NCI-H1436 (cell line): ENCODE measurements at places on chromosomes 1 and 21.

DNA sequence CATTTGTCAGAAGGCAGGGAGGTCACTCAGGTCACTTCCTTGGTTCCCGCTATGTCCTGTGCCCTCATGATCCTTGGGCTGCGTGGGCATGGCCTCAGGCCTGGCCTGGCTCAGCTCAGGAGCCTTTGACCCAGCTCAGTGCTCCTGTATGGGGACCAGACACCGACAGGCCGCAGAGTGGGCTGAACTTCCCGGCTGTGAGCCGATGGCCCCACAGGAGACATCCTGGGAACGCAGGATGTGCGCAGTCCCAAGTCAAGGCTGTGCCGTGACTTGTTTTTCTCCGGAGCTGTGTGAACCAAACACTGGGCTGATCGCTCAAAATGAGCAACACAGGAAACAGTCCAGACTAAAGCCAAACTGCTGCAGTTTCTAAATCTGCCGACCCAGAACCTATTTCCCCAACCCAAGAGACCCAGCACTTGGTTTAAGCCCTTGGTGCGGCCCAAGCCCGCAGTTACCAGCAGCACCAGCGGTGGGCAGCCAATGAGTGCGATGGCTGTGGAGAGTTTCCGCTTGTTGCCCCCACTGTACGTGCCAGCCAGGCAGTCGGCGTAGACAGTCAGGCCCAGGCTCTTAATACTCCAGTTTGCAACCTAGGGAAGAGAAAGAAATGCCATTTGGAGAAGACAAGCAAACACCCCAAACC, 92.3 kb upstream of the GCLM start:
- DNase-seq = no peak

DNA sequence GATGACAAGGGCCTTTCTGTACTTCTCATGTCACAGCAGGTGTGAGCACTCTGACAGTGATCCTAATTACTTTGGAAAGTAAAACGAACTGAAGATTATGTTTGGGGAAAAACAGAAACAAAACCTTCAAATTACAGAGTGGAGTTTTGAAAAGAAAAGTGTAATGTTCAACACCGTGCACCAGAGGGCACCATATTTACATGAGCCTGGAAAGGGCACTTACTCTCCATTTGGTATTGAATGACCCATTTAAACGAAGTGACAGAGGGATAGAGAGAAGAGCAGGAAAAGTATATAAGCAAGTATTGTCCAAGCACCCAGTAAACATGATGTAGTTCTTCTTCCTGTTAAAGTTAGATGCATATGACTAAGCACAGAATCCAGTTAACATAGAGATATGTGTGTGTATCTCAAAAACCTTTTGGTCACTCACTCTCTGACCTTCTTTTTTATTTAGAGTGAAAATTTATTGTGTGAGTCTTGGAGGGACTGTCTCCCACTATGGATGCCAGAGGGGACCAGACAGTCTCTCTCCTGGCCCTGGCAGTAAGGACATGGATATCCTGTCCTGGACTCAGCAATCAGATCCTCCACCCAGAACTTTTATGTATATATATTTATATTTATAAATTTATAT, 3.8 kb upstream of the RGSL1 start:
- peak; percentile 72 for DNase-seq

DNA sequence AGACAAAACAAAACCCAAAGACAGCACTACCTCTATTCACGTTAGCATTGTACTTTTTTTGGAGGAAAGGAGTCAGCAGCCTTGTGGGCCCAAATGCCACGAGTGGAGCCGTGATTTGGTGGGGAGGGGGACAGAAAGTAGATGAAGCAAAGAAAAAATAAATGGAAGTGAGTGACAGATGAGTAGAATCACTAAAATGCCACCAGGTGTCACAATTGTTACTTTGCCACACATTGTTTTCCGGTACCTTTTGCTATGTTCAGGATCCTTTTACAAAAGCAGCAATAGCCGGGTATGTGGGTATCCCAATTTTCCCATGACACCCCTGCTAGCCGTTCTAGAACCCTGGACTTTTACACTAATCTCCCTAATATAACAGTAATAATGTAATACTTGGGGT, 85.0 kb upstream of the AK4 start:
- no peak for DNase-seq

DNA sequence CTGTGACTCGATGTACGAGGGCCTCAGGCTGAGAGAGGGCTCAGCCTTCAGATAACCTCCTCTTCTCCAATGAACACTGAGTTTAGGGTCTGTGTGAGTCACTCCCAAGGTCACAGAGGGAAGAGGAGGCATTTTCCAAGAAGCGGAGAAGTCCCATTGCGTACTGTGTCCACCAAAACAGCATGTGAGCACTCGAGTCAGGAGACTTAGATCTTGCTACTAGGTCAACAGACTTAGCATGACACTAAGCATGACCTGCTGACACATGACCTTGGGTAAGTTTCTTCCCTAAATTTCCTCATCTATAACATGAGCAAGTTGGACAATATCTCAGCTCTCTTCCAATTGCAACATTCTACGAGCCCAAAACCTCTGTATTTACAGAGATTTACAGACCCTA, 68.0 kb downstream of the PLPP3 start:
- no peak for DNase-seq

- DNase-seq = no peak
These were observed 113.5 kb downstream of the NTNG1 start for GRCh38 chr1:107254306-107254705.

- peak; percentile 29 for DNase-seq
These were observed 189.5 kb downstream of the ZSCAN20 start for GRCh38 chr1:33661811-33662454.

- DNase-seq = no peak
These were observed 26.1 kb downstream of the METTL13 start for GRCh38 chr1:171807556-171807955.

DNA sequence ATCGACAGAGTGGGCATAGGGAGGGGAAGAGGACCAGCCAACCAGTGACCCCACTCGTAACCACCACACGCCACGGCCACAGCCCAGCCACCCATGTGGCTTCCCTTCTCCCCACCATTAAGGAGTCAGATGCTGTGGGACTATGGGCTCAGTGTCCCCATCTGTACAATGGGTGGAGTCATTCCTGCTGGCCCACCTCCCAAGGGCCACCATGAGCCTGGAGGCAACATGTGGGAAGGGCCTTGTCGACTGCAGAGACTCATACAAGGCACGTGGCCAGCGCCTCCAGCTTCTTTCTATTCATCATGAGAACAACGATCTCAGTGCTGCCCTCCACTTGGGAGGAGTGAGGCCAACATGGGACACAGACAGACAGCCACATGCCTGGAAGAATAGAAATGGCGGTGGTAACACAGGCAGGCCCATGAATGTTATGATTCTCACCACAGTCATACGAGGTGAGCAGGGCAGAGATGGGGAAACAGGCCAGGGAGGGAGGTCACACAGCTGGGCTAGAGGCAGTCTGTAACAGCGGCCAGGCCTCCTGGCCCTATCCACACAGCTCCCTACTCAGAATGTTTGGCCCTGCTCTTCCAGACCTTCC, 16.1 kb downstream of the LRP8 start:
- no peak for DNase-seq

- DNase-seq = peak; percentile 81
These were observed 642.2 kb downstream of the PTPRU start for GRCh38 chr1:29878501-29878900.

DNA sequence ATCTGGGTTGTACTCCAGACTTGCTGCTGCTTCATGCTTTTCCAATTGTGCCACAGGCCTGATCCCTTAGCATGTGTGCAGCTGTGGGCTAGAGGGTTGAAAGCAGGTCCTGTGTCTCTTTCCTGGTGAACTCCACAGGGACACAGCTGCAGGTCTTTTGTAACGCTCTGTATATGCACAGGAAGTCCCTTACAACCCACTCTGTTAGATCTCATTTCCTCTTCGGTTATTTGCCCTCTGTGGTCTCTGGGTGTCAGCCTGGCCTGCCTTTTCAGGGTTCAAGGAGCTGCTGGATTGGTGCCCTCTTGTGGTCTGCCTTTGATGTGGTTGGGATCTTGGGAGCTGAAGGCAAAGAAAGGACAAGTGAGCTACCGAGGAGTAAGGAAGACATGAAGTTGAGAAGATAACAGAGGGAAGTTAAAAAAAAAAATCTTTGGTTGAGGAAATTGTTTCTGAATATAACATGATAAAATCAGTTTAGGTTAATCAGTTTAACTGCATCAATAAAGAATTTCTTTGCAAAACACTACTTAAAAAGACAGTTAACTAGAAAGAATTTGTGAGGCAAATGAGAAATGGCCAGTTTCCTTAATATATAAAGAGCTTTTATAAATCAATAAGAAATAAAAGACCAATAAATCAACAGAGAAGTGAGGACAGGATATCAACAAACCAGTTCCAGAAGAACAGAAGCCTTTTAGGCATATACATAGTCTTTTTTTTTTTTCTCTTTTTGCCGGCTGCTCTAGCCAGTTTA, 44.1 kb downstream of the UCK2 start:
- DNase-seq = no peak

- no peak for DNase-seq
These were observed 167.4 kb downstream of the TNFSF18 start for GRCh38 chr1:172883387-172883791.

- DNase-seq = no peak
These were observed 103.9 kb downstream of the BCAR3 start for GRCh38 chr1:93577536-93578432.

- DNase-seq = no peak
These were observed 876 bp downstream of the KCNJ15 start for GRCh38 chr21:38257667-38258066.

GRCh38 chr1:109017134-109017533, 24.8 kb downstream of the WDR47 start:
- DNase-seq = no peak

- no peak for DNase-seq
These were observed 17.8 kb upstream of the LAMC2 start for GRCh38 chr1:183168308-183168707.

- no peak for DNase-seq
These were observed 107.2 kb downstream of the LAMC2 start for GRCh38 chr1:183293241-183293640.

GRCh38 chr1:206672011-206672688, 12.6 kb upstream of the MAPKAPK2 start:
- peak; percentile 86 for DNase-seq

DNA sequence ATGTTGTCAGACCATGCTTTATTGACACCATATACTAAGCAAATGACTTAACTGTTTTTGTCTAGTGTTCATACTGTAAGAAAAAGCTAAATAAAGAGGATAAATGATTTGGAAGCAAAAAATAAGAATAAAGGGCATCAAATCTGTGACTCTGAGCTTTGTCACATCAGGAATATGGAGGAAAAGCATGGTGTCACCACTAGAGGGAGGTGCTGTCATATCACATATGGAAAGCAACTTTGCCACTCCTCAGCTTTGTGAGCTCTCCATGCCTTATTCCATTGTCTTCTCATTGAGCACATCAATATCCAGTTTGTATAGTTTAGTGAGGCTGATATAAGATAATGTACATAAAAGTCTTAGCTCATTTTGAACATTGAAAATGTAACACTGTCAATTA, 20.8 kb upstream of the GBP1 start:
- peak; percentile 15 for DNase-seq

DNA sequence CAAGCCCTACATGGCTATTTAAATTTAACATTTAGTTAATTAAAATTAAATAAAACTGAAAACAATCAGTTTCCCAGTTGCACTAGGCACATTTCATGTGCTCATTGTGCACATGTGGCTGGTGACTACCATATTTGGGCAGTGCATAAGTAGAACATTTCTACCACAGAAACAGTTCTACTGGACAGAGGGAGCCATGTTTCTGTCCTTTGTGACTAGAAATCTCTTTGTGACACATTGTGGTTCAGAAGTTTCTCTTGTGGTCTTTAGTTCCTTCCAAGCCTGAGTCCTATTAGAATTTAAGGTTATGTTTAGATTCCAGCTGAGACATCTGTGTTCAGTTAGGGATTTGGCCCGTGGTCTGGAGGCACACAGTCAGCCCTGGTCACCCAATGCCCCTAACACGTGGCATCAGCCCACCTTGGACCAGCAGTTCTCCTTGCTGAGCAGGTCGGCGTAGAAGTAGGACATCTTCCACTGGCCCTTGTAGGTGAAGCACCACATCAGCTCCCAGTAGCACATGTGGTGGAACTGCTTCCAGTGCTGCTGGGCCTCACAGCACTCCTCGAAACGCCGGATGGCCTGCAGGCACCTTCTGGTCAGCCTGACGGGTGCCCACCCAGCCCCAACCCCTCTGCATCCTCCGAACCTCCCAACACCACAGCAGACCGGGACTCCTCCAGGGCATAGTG, 29.1 kb downstream of the TTC39A start:
- no peak for DNase-seq

DNA sequence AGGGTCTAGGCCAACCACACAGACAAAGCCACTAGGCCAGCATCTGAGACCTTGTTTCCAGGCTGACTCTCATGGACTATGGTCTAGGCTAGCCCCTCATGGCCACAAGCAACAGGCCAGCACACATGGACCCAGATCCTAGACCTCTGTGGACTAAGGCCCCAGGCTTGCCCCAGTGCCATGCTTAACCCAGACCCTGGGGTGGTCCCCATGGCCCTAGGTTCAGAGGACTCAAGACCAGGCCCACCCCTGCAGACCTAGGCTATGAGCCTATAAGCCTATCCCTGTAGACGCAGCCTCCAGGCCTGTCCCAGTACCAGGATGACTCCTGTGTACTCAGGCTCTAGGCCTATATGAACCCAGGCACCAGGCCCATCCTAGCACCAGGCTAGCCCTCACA, 1.9 kb upstream of the OR14A2 start:
- no peak for DNase-seq

- no peak for DNase-seq
These were observed 79.5 kb downstream of the NR5A2 start for GRCh38 chr1:200107004-200107470.

DNA sequence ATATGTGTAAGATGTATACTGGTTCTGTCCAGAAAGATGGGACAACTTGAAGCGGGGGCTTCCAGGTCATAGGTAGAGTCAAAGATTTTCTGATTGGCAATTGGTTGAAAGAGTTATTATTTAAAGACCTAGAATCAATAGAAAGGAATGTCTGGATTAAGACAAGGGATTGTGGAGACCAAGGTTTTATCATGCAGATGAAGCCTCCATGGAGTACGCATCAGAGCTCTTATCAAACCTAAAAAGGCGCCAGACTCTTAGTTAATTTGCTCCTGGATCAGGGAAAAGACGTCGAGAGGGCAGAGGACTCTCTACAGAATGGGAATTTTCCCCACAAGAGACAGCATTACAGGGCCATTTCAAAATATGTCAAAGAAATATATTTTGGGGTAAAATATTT, 23.7 kb upstream of the ETV3 start:
- DNase-seq = no peak
